ENCODE measurements at places on chromosomes 5 and 9.

DNA sequence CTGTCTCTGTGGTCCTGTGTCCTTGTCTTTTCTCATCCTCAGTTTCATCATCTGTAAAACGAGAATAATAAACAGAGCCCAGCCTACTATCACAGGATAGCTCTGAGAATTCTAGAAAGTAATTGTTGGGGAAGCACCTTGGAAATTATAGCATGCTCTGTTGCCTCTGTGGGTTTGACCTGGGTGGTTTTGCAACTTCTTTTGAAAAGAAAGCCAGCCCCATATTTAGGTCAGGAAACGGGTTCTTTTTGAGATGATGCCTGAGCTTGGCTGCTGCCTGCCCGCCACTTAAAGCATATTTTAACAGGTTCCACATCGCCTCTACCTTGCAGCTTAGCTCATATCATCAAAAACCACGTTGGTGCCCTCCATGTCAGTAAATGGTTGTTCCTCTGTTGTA is 111.1 kb downstream of the TLR4 start:
- no peak for DNase-seq

DNA sequence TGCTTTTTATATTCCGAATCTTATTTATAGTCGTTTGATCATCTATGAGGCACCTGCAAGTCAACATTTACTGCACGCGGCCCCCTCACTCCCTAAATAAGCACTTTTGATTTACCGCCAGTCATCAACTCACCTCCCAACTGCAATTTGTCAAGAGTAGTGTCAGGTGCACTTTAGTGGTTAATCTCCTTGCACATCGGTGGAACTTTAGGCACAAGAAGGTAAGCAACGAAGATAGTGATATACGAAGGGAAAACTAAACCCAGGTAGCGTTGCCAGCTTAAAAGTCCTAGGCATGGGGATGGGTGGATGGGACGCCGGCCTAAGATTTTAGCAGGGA is 513 bp upstream of the RNF180 start:
- DNase-seq: no peak

- DNase-seq: no peak
Measured at GRCh38 chr9:23784962-23785361, 41.1 kb downstream of the ELAVL2 start.

DNA sequence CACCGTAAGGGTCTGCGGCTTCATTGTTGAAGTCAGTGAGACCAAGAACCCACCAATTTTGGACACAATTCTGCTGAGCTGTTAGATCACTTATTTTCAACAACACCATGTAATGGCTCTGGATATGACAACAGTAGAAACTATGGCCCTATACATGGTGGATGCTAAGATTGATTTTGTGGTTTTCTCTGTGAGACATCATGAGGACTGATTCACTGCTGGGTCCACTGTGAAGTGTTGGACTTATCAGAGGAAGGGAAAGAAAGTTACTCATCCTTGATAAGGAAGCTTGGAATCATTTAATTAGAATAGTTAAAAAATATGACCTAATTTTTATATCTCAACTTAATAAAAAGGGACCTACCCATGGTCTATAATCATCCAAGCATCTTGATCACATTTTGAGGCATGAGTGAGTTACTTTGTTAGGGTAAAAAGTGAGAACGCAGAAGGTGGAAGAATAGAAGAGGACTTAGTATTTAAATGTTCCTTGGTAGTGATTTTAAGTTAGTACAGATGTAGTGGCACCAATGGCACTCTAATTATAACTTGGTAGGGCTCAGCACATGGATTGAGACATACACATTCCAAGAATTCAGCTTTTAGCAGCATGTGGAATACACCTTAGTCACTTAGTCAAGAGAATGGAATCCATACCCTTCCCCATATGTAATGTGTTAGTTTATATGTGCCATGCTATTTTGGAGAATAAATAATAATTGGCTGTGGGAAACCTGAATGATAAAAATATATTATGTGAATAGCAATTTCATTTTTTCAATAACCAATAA is 123.5 kb upstream of the CD180 start:
- no peak for DNase-seq

GRCh38 chr5:83227611-83228010 is 150.3 kb downstream of the XRCC4 start:
- DNase-seq: no peak

- peak; percentile 88 for DNase-seq
Measured at GRCh38 chr5:134026521-134027287, 21.9 kb upstream of the VDAC1 start.
